ENCODE measurements at places on chromosomes 3 and 15.

DNA sequence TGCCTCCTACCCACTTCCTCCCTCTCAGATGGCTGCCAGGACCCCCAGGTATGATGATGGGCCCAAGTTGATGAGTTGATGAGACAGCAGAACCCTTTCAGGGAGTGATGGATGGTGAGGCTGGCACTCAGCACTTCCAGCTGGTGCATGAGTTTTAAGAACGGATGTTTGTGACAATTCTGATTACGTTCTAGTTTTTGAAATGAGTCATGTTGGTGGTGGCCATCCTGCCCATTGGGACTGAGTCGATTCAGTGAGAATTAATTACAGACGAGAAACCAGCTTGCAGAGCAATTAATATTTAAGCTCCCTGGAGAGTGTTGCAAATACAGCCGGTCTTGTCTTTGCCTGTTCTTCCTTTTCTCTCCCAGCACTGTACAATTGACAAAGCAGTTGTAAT is 56.9 kb upstream of the NR2C2 start:
- DNase-seq = no peak

GRCh38 chr3:195095035-195095703 is 175.8 kb downstream of the XXYLT1 start:
- no peak for DNase-seq

GRCh38 chr15:39083213-39083612 is 497.7 kb upstream of the THBS1 start:
- no peak for DNase-seq

- DNase-seq = no peak
Measured at GRCh38 chr3:174397848-174398247, 461.3 kb upstream of the NAALADL2 start.

- DNase-seq = no peak
Measured at GRCh38 chr15:45871121-45871855, 236.5 kb downstream of the SQOR start.

DNA sequence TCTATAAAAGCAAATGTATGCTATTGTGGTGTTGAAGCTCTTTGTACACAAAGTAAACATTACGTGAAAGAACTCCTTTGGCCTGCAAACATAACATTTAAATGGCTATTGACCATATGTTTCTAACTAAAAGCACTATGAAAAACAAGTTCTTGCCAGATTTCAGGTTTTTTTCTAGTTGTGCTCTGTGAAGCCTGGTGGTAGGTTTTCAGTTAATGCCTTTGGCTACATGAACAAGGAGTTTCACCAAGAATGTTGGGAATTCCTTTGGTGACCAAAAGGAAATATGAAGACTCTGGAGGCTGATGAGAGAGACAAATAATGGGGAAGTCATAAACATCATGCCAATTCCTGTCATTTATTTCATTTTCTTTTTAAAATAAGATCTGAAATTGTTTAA is 66.0 kb downstream of the RBMS3 start:
- no peak for DNase-seq

- DNase-seq = no peak
Measured at GRCh38 chr3:182136008-182136910, 424.5 kb downstream of the SOX2 start.

DNA sequence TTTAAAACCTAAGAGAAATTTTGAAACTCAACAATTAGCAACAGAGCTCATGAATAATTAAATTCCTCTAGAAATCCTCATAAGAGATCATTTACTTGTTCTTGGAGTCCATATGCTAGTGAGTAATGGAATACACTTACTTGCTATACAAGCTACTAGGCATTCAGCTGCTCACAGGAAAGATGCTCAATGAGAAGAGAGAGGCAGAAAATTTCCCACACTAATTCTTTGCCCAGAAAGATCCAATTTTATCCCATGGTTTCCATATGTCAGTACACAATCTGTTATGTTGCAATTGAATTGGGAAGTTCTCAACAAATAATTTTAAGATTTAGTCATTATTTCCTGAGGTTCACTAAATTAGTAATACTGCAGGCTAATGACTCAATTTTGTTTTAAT is 310.4 kb downstream of the RYR3 start:
- no peak for DNase-seq

- no peak for DNase-seq
Measured at GRCh38 chr15:85607842-85608241, 186.9 kb downstream of the KLHL25 start.

DNA sequence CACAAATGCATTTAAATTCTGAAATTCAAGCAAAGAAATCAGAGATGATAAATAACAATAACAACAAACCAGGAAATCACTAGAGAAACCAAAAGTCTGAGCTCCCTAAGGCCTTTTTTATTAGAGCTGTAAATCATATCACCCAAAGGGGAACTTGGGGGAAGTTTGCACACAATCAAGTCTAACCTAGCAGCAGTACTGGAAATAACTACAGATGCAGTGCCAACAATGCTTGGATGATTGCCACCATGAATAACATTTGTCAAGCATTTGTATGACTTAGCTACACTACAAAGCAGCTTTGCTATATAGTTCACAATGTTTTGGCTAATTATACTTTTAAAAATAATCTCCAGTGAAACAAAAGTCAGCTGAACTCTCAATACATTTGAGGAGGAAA is 27.8 kb downstream of the SHQ1 start:
- DNase-seq = no peak

GRCh38 chr3:134827213-134827612 is 32.2 kb downstream of the EPHB1 start:
- DNase-seq = no peak

GRCh38 chr3:63970631-63971475 is 52.4 kb downstream of the PSMD6 start:
- no peak for DNase-seq

DNA sequence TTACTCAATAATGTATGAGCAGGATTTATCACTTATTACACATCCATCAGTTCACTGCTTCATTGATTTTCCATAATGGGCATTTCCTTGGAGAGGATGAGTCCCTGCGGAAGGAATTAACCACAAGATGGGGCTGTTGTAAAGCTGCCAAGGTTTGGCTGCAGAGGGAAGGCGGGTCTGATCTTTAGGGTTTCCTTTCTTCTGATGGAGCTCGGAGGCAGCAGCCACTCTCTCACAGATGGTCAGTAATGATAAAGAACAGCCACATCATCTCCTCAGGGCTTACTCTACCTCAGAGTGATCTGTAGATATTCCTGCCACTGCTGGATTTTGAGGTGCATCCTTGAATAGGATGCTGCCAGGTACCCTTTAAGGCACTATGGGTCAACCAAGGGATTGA is 115.2 kb downstream of the USP13 start:
- no peak for DNase-seq

- DNase-seq = peak; percentile 9
Measured at GRCh38 chr3:158790901-158791589, 10.8 kb upstream of the MFSD1 start.

DNA sequence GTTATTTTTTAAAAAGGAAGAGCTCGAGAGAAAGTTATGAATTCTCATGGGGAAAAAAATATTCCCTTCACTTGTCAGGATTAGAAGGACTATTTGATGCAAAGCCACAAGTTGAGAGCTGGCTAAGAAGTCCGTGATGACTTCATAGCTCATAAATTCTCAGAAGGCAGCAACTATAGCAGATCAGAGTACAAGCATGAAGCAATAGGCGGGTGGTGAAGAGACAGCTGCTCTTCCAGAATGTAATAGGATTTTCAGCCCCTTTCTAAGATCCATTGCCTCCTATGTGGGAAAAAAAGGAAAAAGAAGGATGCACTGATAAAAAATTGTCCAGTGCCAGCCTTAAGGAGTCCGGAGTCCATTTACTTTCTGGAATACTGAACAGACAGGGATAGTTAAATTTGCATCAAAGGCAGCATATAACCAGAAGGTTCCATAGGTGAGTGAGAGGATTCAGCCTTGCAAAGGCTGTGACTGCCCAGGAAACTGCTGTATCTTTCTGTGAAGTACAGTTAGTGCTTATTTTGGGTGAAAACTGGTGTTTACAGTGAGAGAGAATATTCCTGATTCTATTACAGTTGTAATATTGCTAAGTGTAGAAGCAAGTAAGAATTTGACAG is 929.5 kb upstream of the ALCAM start:
- DNase-seq = no peak

- no peak for DNase-seq
Measured at GRCh38 chr3:149587383-149587782, 70.4 kb downstream of the WWTR1 start.

- DNase-seq = no peak
Measured at GRCh38 chr15:83904107-83905040, 250.5 kb downstream of the ADAMTSL3 start.

- DNase-seq = no peak
Measured at GRCh38 chr3:42780398-42780797, 7.3 kb upstream of the CCDC13 start.

- DNase-seq = no peak
Measured at GRCh38 chr3:186281176-186281575, 80.9 kb downstream of the DGKG start.

GRCh38 chr15:79206940-79207339 is 75.6 kb upstream of the ANKRD34C start:
- no peak for DNase-seq

DNA sequence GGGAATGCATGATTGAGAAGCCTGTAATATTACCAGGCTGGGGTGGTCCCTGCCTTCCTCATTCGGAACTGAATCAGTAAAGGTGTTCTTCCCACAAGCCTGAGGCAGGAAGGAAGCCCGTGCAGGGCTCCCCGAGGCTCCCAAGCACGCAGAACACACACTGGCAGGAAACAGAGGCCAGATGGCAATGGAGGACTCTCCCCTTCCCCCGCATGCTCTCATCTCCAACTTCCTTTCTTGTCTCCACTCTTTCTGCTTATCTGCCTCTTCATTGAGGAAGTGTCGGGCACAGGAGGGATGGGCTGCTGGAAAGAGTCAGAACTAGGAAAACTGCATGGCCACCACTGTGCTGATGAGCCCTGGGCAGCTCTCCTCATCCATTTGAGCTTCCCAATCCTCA is 123.5 kb downstream of the NUP210 start:
- DNase-seq = no peak

DNA sequence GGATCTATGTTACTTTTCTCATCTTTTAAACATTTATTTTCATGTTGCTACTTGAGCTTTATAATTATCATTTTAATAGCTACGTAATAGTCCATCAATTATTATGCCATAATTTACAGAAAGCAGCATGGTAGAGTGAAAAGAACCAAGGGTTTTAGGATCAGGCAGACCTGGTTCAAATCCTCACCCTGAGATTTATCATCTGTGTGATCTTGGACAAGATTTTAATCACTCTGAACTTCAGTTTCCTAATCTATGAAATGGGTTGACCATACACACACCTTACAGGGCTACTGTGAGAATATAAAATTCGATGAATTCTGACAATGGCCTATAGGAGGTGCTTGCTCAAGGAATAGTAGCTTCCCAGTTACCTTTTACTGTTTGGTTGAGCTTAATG is 27.1 kb downstream of the BOC start:
- DNase-seq = no peak

DNA sequence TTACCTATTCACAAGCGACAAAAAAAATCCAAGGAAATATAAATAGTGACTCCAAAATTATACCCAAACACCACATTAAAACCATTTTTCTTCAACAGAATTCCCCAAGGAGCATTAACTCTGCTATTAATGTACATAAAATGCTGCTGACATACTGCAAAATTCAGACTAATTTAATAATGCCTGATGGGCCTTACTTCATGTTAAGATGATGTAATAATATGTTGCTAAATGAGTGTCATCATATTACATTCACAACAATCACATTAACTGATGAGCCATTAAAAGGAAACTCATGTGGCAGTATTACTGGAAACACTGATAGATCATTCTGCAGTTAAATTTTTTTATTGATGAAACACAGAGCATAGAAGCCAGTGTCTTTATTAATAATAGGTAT is 204.9 kb upstream of the CGNL1 start:
- no peak for DNase-seq

- peak; percentile 58 for DNase-seq
Measured at GRCh38 chr3:100401674-100402041, 319 bp downstream of the LNP1 start.

DNA sequence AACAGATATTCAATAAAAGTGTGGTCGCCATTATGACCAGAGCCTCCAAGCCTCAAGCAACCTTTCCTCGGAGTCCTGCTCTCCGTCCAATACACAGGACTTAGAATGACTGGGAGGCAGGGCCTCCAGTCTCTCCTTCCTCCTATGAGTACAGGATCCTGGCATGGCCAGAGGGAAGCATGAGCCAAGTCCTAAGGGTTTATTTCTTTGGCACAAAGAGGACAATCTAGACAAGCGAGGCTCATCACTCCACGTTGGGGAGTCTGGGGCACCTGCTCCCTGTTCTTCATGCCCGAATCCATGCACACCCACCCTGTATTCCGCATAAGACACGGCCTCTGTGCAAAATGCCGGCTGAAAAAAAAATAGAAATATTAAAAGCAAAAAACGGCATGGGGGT is 6.8 kb downstream of the PRRT3 start:
- no peak for DNase-seq

DNA sequence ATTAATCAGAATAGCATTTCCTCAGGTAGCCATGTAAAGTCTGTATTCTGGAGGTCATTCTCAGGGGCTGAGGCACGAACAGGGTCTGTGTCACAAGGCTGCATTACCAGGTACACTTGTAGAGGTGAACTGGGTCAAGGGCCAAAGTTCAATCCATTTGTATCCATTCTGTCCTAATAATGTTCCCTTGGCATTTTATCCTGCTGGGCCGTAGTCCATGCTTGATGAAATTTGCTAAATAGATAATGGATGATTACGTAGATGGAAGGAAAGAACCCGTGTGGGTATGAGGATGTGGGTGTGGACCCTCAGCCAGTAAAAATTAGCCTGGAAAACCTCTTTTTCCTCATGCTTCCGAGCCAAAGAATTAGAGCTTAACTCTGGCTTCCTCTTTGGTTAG is 785.9 kb downstream of the GRM7 start:
- DNase-seq = no peak

- peak; percentile 25 for DNase-seq
Measured at GRCh38 chr3:159322322-159322939, 520.6 kb downstream of the MFSD1 start.

- DNase-seq = no peak
Measured at GRCh38 chr3:146611096-146611495, 6.0 kb upstream of the PLSCR5 start.

GRCh38 chr3:96931119-96931862 is 116.9 kb downstream of the EPHA6 start:
- DNase-seq = no peak

DNA sequence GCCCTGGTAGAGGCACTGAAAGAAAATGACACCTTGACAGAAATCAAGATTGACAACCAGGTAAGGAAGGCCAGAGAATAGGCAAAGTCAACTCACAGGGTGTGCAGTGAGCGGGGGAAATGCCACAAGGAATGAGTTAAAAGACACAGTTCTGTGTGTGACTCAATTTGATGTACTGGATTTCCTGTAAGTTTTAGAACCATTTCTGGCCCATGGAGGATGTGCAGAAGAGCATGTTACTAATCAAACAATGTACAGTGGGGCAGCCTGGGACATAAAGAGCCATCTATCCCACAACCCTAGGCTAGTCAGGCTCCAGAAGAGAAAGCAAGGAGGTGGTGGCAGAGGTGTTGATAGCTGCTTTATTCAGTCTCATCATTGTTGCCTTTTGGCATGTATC is 31.2 kb upstream of the TMOD3 start:
- DNase-seq = no peak

GRCh38 chr15:71548401-71548807 is 261.9 kb upstream of the NR2E3 start:
- no peak for DNase-seq

Data from activated naive CD8-positive, alpha-beta T cell treated with anti-CD3 and anti-CD28 coated beads, Interleukin-2, amount 50 U/mL, for 24 hours (primary cell).